WTC11 (cell line): ENCODE measurements at places on chromosomes 4 and X. TPM values are rescaled to one million over a fixed set of nuclear protein-coding genes. Genes with fewer than 3 reads are reported as not detected.

GRCh38 chr4:79982601-79983322 is 90.3 kb downstream of the ANTXR2 start:
- DNase-seq = no peak

GRCh38 chrX:22788221-22788620 is 211.5 kb upstream of the DDX53 start:
- no peak for DNase-seq

The SHOX gene
- total RNA-seq = 0.09 to 0.14 TPM in 2 of 3 replicates, not detected in the other

- no peak for DNase-seq
Measured at GRCh38 chr4:76212851-76213414, 691 bp downstream of the SCARB2 start.

- no peak for DNase-seq
Measured at GRCh38 chr4:94960708-94961107, 203.0 kb downstream of the BMPR1B start.

- DNase-seq = peak; percentile 57
Measured at GRCh38 chrX:102155806-102156179, at the start of gene BEX5. TSS of gene BEX5 (minus strand) at chrX:102155977. CDS start at chrX:102154265, 1,712 bp downstream.

The JCHAIN gene
- 0.32 to 0.71 TPM (median 0.68 TPM) in 3 replicates for total RNA-seq

- no peak for DNase-seq
Measured at GRCh38 chr4:929096-929765, 2.9 kb downstream of the GAK start.

- no peak for DNase-seq
Measured at GRCh38 chr4:76515975-76516843, 81.2 kb downstream of the SHROOM3 start.

The CT83 gene
- total RNA-seq = not detected in 3 replicates

DNA sequence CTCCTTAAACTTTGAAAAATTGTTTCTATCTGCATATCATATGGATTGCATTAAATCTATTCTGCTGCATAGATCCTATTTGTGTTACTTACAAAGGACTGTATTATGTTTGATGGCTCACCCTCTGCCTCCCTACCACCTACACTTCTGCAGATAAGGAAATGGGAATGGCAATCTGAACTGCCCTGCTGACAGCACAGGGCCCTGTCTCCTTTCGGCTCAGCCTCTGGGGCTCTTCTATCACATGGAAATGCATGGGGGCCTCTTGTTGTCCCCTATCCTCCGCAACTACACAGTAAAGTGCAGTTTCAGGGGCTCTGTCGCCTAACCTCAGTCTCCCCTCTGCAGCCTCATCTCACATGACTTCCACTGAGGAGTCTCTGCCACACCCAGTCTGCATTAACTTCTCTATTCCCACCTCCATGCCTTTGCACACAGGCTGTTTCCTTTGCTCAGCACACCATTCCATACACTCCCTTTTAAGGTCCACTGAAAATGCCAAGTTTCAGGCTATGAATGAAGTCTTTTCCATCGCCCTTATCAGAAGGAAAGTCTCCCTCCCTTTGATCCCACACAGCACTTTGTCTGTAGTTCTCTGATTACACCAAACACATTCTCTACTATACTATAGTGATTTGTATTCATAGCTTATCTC is 12.5 kb downstream of the RELL1 start:
- no peak for DNase-seq
